ENCODE measurements at places on chromosomes 7 and 10.

- DNase-seq, result no peak
These were observed 1.0 kb downstream of the SORCS3 start for GRCh38 chr10:104641937-104642657.

GRCh38 chr7:120370954-120371353, 98.0 kb downstream of the KCND2 start:
- peak; percentile 10 for DNase-seq

DNA sequence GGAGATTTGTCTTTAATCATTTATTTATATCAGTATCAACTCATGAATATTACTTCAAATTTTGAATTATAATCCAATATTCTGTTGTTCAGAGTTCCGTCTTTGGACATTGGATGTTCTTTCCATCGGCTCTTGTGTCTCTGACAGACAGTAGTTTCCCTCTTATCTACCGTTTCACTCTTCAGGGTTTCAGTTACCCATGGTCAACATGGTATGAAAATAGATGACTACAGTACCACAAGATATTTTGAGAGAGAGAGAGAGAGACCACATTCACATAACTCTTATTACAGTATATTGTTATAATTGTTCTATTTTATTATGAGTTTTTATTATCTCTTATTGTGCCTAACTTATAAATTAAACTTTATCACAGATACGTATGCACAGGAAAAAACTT, 6.8 kb downstream of the SHTN1 start:
- DNase-seq, result no peak

- DNase-seq, result peak; percentile 15
These were observed 42.7 kb downstream of the FRMPD2 start for GRCh38 chr10:48231699-48232315.

DNA sequence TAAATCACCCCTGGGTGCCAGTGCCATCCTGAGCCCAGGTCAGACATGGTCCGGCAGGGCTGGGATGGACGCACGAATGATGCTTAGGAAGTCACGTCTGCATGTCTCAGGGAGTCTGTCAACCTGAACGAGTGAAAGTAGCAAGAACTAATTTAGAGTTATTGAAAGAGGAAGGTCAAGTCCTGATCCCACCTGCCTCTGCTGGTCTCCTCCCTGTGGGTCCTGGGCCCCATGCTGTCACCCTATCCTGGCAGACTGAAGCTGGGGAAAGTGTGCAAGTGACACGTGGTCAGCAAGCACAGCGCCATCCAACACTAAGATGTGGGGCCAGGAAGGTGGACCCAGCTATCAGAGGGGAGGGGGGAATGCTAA, 26.1 kb upstream of the GRID1 start:
- DNase-seq, result no peak

DNA sequence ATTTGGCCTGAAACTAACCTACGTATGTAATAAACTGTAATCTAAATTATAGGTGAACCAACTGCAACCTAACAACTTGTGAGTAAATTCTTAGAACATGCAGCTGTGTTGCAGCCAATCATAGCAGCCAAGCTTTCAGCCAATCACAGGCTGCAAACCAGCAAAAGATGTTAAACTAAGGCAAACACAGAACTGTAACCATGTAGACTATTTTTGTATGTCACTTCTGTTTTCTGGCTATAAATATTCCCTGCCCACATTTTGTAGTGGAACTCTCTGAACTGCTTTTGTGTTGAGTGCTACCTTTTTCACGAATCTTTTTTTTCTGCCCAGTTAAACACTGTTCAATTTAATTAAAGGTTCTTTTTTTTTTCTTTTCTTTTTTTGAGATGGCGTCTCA, 28.2 kb upstream of the ZPBP start:
- no peak for DNase-seq

GRCh38 chr10:13708256-13708990, 121.7 kb downstream of the PRPF18 start:
- peak; percentile 60 for DNase-seq

DNA sequence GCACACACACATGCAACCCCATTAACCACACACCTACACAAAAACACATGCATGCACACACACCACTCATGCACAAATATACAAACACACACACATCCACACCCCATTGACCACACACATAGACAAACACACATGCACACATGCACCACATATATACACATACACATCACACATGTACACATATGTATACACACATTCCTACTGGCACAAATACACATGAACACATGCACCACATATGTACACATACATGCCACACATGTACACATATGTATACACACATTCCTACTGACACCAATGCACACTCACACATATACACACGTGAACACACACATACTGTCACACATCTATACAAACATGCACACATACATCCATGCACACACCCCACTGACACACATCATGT, 212.5 kb upstream of the PPP2R2D start:
- no peak for DNase-seq

All from Daoy (cell line).